ENCODE measurements at places on chromosomes 5 and 9.

GRCh38 chr5:145903113-145903512 lies 30.3 kb upstream of the GRXCR2 start:
- DNase-seq = no peak

- peak; percentile 74 for DNase-seq
These were observed 315 bp downstream of the UBQLN1 start for GRCh38 chr9:83707518-83707767.

DNA sequence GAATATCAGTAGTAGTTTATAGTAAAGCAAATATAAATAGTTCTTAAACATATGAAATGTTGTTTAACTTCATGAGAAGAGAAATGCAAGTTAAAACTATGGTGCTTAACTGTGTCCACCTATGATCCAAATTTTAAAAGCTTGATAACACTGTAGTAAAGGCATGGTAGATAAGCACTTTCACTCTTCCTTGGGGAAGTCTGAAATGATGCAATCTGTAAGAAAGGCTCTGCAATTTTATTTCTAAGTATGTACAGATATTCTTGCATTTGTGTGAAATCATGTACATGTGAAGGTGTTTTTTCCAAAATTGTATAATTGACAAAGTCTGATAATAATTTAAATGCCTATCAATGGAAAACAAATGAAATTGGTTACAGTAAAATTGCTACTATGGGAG lies 66.9 kb downstream of the SYK start:
- DNase-seq = no peak

DNA sequence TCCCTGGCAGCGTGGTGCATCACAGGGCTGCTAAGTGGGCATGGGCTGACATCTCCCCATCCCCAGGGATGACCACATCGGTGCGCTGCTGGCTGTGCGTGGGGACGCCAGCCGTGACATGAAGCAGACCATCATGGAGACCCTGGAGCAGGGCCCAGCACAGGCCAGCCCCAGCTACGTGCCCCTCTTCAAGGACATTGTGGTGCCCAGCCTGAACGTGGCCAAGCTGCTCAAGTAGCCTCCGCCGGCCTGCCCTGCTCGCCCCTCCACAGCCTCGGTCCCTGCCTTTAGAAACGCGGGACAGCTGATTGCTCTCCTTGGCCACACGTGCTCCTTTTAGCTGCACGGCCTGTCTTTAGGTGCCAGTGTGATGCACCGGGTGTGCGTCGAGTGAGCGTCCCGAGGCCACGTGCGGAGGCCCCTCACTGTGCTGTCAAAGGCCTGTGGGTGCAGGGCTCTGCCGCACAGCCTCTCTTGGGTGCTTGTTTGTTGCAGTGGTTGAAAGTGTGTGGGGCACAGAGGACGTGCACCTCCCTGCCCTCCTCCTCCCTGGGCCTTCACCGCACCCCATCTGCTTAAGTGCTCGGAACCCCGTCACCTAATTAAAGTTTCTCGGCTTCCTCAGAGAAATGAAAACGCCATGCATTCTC lies 23.8 kb downstream of the EXOC3 start:
- DNase-seq = no peak

All from activated CD4-positive, alpha-beta T cell treated with anti-CD3 and anti-CD28 coated beads for 4 hours (primary cell).